GM12891 (cell line): ENCODE measurements at places on chromosomes 5 and 9.

DNA sequence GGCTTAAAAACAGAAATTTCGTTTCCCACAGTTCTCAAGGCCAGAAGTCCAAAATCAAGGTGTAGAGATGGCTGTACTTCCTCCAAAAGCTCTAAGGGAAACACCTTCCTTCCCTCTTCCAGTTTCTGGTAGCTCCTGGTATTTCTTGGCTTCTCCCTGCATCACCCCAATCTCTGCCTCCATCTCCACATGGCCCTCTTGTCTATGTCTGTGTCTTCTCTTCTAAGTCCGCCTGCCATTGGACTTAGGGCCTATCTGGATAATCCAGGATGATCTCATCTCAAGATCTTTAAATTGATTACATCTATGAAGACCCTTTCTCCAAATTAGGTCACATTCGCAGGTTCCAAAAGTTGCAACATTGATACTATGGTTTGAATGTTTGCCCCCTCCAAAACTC, 105.6 kb downstream of the ATPSCKMT start:
- DNase-seq: no peak

- no peak for DNase-seq
These were observed 22.4 kb upstream of the FCN2 start for GRCh38 chr9:134858051-134858841.

DNA sequence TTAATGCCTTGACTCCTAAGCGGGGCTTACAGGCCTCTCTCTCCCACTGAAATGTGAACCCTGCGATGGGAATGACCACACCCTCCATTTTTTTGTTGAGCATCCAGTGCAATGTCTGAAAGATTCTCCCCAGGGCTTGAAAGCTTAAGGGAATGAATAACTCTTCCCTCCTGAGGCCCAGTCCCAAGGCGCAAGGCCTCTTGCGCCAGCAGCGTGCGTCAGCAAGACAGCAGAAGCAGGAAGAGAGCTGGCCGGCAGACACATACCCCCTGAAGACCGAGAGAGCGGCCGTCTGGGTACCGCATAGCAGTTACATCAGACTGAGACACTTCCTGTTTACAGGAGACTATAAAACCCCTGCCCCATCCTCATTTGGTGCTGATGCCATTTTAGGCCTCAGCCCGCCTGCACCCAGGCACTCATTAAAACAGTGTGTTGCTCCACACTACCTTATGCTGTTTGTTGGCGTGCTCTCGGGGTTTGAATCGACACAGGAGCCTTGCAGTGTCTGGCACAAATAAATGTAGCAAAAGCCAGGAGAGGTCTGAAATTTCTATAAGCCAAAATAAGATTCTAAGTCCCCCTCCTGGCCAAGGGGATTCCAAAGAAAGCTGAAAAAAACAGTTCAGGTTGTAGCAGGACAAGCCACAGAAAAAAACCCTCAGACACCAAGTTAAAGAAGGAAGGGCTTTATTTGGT, 62.3 kb downstream of the GDNF start:
- no peak for DNase-seq

- DNase-seq: no peak
These were observed 1.8 kb downstream of the HSPB3 start for GRCh38 chr5:54457094-54457862.

GRCh38 chr5:145945620-145946111, 9.3 kb downstream of the SH3RF2 start:
- no peak for DNase-seq

GRCh38 chr5:163342306-163342705, 95.1 kb upstream of the CCNG1 start:
- DNase-seq: no peak

DNA sequence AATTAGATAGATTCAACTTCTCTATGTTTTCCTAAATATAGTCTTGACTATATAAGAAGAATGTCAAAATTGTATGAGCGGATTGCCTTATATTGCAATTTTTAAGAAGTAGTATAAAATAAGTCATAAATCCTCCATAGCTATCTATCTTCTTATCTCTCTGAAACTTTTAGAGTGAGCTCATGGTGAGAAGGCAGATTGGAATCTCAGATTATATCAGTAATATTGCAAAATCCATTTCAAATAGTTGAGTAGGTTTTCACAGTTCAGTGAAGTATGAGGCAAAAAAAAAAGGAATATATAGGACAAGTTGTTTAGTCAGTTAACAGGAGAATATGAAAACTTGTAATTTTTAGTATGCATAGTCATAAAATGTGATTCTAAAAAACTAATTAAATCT, 156.4 kb downstream of the FAM174A start:
- DNase-seq: no peak

DNA sequence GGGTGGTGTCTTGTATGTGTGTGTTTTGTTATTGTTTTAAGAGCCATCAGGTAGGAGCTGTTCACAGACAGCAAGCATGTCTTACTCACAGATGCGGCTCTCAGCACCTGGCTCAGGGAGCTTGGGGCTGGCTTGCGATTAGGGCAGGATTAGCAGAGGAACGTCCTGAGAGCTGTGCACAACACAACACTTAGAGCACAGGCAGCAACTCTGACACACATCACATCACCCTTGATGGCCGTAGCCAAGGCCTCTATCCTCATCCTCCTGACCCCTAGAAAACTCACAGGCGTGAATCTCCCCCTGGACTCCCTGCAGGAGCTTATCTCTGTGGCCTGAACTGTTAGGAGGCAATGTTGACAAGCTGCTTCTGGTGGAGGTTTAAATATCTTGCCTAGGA, 7.1 kb upstream of the IL17B start:
- DNase-seq: no peak

DNA sequence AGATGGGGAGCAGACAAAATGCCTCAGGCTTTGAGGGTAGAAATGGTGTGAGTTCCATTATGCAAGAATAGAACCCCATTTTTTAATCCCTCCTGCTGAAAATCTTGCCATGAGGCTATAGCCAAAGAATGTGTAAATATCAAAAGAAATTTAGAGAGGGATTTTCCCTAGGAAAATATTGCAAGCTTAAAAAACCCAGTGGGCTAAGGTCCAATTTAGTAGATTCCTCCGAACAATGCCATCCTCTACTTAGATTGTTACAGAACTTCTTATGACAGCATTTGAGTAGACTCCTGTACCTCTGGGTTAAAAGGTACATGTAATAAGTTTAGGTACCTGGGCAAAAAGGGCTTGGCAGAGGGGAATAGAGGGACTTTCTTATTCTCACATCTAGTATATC, 138.4 kb downstream of the GHR start:
- no peak for DNase-seq

GRCh38 chr5:16791036-16791705, 144.9 kb downstream of the MYO10 start:
- DNase-seq: peak; percentile 23

GRCh38 chr5:149961957-149962409, 1.4 kb downstream of the SLC26A2 start:
- DNase-seq: no peak

DNA sequence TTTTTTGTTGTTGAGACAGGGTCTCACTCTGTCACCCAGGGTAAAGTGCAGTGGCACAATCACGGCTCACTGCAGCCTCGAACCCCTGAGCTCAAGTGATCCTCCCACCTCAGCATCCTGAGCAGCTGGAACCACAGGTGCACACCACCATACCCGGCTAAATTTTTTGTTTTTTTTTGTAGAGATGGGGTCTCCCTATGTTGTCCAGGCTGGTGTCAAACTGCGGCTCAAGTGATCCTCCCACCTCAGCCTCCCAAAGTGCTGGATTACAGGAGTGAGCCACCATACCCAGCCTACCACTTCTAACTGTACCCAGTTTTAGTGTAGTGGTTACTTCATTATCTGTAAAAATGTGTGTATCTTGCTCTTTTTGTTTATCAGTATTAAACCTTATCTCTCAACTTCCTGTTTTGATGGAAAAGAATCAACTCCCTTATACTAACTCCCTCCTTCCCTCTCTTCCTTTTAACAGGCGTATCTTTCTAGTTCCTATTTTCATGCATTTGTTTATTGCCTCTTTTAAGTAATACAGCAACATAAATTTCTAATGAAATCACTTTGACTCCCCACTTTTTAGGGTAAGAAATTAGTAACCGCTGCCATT, 33.1 kb downstream of the GRAMD2B start:
- DNase-seq: no peak

- no peak for DNase-seq
These were observed 140.1 kb upstream of the FBXL17 start for GRCh38 chr5:108521841-108522506.

DNA sequence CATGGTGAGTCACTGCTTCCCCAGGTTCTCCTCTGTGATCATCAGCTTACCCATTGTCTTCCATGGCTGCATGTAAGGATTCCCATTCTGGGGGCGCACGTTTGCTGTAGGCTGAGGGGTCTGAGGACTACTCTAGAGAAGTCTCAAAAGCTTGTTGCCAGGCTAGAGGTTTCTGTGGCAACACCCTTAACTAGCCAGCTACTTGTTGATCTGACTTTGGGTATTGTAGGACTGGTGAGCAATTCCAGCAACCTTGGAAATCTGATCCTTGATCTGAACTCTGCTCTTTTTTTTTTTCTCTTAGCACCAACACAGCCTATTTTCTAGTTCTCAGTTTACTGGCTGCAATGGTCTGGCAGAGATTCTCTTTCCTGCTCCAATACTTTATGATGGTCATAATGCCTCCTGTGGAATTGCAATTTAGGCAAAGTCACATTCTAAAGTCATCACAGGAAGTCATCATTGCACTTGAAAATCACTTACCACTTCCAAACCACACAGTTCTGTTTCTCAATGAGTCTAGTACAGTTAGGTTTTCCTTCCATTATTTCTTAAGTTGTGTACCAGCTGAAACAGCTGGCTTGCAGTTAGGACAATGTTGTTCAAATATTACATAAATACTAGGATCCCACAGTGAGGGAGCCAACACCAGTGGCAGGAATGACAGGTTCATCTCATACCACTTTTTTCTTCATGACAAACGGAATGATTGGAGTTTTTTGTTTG, 110.3 kb downstream of the SLC12A2 start:
- DNase-seq: no peak

DNA sequence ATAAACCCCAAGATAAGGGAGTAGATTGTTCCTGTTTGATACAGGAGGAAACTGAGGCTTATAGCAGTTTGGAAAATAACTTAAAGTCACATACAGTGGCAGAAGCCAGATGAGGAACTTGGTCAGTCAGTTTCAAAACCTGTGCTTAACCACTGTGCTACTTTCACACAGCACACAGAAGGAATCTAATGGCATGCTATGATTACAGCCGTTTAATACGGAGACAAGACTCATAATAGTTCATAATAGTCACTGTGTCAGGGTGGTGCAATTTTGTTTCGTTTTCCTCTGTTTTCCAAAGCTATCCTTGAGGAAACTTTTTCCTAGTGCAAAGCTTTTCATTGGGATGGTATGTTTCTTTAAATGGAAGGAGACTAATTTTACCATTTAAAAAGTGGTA, 112.3 kb downstream of the GCNT1 start:
- DNase-seq: no peak

DNA sequence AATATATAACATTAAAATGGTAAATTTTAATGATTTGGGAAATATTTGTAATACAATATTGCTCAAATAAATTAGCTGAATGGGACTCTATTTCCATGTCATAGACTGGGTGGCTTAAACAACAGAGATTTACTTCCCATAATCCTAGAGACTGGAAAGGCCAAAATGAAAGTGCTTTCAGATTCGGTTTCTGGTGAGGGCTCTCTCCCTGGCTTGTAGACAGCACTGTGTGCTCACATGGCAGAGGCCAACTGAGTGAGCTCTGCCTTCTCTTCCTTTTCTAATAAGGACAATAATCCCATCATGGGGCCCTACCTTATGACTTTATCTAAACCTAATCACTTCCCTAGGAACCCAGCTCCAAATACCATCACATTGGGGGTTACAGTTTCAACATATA, 196.2 kb downstream of the MARCHF11 start:
- no peak for DNase-seq

DNA sequence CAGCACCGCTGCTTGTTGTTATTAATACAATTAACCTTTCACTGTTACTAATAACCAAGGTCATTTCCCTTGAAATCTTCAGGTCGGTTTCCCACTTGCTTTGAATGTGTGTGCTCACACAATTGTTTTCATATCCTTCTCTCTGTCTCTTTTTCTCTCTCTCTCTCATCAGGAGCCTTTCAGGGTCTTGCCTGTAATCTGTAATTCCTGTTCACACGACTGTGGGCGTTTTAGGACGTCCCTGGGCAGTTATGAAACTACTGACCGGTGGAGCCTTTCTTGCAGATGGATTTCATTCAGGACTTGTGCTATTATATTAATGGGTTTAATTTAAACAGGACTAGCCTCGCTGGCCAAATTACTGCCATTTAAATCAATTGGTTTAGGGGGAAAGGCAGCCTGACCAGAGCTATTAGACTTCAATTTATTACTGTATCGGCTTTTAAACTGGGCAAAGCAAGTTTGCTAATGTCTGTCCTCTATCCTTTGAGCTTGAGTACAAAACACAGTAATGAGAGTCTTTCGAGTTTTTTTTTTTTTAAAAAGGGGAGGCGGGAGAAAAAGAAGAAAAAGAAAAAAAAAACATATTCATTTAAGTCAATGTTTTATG, 316.0 kb upstream of the TLE4 start:
- no peak for DNase-seq

- no peak for DNase-seq
These were observed 12.8 kb downstream of the CEP78 start for GRCh38 chr9:78248635-78249034.

DNA sequence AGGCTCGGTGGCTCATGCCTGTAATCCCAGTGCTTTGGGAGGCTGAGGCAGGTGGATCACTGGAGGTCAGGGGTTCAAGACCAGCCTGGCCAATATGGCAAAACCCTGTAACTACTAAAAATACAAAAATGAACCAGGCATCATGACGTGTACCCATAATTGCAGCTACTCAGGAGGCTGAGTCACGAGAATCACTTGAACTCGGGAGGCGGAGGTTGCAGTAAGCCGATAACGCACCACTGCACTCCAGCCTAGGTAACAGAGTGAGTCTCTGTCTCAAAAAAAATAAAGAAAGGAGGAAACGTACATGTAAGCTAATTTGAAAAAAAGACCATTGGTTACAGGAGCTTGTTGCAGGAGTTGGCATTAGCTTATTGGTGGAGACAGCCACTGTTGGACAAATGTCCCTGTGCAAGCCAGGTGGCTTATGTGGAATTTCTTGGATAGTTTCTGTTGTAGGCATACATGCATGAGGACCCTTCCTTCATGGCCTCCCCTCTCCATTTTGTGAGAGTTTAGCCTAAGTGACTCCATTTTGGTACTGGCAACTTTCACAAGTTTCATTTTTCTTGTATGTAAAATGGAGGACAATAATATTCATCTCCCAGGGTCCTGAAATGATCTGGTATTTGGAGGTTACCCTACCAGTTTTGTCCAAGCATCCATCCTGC, 16.8 kb upstream of the RAB14 start:
- DNase-seq: no peak

- no peak for DNase-seq
These were observed 5.1 kb upstream of the HEXB start for GRCh38 chr5:74679966-74680365.

- DNase-seq: no peak
These were observed 162.6 kb downstream of the EFNA5 start for GRCh38 chr5:107508097-107508496.

GRCh38 chr5:61162832-61163567, 732 bp upstream of the SMIM15 start:
- no peak for DNase-seq

DNA sequence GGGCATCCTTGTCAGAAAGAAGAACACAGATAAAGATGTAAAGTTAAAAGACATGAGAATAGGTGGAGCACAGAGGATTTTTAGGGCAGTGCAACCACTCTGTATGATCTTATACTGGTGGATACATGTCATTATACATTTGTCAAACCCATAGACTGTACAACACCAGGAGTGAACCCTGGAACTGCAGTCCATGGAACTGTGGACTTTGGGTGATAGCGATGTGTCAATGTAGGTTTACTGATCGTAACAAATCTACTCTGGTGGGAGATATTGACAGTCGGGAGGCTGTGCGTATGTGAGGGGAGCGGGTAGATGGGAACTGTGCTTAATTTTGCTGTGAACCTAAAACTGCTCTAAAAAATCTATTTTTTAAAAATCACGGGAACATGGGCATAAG, 60.6 kb downstream of the MROH2B start:
- no peak for DNase-seq
